GM13976 (cell line): ENCODE measurements at places on chromosomes 6 and 20.

DNA sequence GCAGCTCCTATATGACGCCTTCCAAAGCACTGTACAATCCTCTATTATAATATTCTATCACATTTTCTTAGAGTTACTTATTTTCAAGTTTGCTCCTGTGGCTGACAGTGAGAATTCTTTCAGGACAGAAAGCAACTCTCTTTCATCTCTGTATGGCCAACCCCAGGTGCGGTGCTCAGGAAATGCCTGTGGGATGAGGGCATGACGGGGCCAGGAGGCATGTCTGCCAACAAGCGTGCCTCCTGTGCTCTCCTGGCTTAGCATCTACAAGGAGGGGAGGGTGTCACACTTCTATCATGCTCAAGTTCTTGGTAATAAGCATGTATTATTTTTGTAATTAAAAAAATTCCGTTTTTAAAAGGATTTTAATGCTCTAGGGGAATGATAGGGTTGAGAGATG, 11.4 kb downstream of the MRPL14 start:
- no peak for DNase-seq

GRCh38 chr6:109579361-109579760, 96.3 kb upstream of the ZBTB24 start:
- DNase-seq: peak; percentile 45

DNA sequence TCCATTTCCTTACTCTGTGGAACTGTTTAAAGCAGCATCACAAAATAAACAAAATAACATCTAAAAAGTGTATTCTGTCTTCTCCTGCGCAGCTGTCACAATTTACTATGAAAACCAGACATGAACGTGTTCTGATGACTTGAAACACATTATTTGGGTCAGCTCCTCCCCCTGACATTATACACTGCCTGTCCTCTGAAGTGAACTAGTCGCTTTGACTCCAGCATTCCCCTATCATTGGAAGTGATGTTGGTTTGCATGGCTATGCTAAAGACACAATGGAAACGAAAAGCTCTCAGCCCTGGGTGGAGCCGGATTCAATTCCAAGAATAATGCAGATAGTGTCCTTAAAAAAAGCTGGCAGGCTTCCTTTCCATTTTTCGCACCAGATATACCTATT, 125.9 kb downstream of the FYN start:
- no peak for DNase-seq

DNA sequence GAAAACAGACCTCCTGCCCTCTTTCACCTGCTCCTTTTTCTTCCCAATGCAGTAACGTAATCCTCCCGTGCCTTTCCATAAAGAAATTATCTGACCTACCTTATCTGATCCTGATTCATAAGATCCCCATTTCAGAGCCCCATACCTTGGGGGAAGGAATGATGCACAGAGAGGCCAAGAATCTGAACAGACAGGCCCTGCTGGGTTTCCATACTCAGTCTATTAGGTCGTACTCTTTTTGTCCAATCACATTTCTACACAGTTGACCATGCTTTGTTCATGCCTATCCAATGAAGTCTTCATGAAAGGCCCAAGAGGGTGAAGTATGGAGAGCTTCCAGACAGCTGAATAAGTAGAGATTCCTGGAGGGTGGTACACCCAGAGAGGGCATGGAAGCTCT, 25.3 kb downstream of the SRPK1 start:
- no peak for DNase-seq

DNA sequence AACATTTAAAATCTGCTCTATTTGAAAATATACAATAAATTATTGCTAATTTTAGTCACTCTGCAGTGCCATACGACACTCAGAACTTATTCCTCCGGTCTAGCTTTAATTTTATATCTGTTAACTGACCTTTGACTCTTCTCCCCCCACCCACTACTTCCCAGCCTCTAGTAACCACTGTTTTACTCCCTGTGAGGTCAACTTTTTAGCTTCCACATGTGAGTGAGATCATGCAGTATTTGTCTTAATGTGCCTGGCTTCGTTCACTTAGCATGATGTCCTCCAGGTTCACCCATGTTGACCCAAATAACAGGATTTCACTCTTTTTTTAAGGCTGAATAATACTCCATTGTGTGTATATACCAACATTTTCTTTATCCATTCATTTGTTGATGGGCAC, 80.8 kb downstream of the RPP40 start:
- DNase-seq: no peak

GRCh38 chr20:8505476-8506200, 373.6 kb downstream of the PLCB1 start:
- DNase-seq: no peak

- no peak for DNase-seq
These were observed 133.4 kb upstream of the FUT9 start for GRCh38 chr6:95882371-95882770.
